NCI-H2081 (cell line): ENCODE measurements at places on chromosomes 4 and X.
A peak's percentile ranks its signal among the peaks of the same experiment; 100 is the strongest.

GRCh38 chr4:26044524-26044923 is 130.5 kb downstream of the SMIM20 start:
- DNase-seq, result no peak

DNA sequence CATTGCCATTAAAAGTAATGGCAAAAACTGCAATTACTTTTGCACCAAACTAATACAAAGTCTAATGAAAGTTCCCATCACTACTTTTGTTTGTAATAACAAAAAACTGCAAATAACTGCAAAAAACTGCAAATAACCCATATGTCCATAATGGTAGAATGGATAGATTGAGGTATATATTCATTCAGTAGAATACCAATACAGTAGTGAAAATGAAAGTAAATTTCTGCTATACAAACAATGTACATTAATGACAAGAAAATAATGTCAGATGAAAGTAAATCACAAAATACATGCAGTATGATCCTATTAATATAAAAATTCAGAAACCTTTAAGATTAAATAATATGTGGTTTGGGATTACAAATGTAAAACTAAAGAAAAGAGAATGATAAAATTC is 41.3 kb upstream of the CEP135 start:
- DNase-seq, result no peak

DNA sequence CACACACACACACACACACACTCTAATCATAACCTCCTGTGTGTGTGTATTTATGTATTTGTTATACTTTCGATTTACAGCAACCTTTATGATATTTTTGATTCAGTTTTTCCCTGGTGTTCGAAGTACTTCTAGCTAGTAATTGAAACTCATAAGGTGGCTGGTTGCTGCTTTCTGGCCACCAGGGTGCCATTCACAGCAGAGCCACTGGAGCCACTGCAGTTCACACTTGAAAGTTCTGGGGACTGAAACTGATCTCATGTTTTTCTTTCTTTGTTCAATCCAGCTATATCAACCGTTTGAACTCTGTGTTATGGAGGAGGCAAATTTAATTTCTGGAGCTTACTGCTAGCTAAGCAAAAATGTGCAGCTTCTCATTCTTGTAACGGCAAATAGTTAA is 419.4 kb downstream of the ADGRL3 start:
- peak; percentile 2 for DNase-seq

GRCh38 chrX:38225093-38225492 is 4.4 kb upstream of the SRPX start:
- no peak for DNase-seq

DNA sequence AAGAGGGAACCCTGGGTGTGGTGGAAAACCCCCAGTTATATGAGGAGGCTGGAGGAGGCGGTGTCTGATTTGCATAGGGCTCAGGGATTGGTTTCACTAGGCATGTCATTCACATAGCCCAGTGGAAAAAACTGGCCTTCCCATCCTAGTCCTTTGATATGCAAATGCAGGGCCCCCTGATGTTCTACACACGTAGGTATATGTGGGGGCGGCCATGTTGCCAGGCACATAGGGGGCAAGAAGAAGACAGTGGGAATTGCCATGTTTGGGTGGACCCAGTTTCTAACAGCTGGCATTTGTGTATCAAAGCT is 34.0 kb upstream of the ENPP6 start:
- no peak for DNase-seq

DNA sequence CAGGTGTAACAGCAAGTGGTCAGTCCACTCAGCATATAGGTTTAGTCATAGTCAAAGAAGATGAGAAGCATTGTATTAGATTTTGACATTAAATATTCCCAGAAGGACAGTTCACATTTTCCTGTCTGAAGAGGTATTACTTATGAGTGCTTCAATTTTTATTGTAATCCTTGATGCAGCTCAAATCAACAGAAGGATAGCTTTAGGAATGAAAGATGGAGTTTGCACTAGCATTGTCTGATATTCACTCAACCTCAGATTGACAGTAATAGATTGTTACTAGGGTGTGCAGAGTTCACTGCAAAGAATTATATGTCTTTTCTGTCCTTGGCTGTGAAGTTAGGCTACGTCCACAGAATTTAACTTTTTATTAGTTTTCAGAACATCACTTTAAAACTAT is 764.3 kb upstream of the AADAT start:
- DNase-seq, result no peak

GRCh38 chr4:128169245-128169644 is 108.1 kb downstream of the LARP1B start:
- no peak for DNase-seq

GRCh38 chr4:13441506-13441905 is 42.6 kb downstream of the RAB28 start:
- no peak for DNase-seq

DNA sequence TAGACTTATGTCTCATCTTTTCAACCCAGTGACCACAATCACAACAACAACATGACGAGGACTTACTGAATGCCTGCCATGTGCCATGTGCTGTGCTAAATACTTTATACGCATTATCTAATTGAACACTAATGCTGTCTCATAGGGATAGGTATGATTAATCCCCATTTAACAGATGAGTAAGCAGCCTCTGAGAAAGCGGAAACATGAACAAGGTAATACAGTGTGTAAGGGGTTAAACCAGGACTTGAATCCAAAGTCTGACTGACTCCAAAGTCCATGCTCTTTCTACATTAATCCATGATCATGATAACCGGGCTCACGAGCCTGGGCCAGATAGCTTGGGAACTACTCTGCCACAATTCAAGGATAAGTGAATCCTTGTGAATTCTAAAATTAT is 105.3 kb upstream of the MBNL3 start:
- no peak for DNase-seq

DNA sequence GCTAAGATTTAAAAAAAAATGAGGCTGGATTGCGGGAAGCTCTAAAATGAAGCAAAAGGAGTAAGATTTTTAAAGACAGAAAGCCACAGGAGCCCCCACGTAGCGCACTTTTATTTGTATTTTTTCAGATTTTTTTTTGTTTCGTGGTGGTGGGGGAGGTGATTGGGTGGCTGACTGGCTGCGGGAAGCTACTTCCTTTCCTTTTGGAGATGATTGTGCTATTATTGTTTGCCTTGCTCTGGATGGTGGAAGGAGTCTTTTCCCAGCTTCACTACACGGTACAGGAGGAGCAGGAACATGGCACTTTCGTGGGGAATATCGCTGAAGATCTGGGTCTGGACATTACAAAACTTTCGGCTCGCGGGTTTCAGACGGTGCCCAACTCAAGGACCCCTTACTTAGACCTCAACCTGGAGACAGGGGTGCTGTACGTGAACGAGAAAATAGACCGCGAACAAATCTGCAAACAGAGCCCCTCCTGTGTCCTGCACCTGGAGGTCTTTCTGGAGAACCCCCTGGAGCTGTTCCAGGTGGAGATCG is 908 bp downstream of the PCDH10 start:
- no peak for DNase-seq

GRCh38 chr4:109966891-109967481 is 54.3 kb downstream of the EGF start:
- DNase-seq, result no peak

- DNase-seq, result peak; percentile 71
Measured at GRCh38 chrX:129360175-129360574, 163.1 kb downstream of the SMARCA1 start.

DNA sequence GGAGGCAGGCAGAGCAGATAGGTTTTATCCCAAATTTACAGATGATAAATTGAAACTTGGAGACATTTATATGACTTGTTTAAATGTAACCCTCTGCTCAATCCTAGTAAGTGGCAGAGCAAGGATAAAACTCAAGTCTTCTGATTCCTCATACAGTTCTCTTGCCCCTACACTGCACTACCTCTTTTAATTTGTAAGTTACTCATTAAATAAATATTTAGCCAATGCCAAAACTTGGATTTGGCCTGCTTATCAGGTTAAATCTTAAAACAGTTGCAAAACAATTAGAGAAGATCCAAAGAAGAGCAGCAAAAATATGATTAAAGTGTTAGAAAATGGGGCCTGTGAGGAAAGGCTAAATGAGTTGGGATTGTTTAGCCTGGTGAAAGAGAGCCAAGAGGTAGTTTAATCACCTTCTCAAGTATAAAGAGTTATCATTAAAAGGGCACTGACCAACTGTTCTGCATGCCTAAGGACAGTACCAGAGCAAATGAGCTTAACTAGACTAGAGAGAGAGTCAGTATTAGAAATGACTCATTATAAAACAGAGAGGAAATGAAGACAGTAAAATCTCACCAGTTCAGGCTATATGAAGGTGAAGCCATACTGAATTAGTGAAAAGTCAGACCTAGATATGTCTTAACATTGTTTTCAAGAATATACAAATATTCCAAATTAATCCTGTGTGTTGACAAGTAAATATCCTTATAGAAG is 146.3 kb downstream of the GRIA3 start:
- DNase-seq, result no peak

DNA sequence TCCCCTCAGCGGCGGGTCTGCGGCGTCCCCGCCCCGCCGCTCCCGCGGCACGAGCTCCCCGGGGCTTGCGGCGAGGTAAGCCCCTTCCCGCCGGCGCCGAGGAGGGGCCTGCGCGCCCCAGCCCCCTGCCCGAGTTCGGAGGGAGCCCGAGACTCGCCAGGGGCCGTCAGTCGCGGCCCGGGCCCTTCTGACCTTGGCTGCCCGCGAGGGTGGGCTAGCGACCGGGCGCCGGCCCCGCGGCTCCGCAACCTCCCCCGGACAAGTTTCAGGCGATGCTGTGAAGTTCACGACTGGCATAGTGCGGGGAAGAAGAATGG is 554 bp downstream of the CDKL5 start:
- no peak for DNase-seq

DNA sequence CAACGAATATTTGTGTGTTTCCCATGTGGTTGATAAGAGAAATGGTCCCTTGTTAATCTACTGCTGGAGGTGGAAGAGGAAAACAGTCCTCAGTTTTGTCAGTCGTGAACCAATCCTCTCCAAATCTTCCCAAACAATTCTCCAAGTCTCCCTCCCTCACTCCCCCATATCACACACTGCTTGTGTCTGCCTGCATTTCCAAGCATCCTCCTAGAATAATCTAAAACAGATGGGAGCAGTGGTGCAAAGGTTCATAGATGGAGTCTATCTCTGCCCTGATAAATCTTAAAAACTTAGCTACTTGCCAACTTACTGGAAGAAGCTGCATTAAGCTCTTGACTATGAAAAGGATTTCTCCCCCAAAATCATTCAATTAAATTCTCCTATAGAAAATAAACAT is 43.7 kb upstream of the SH3KBP1 start:
- DNase-seq, result no peak

GRCh38 chr4:13615161-13615560 is 12.4 kb downstream of the BOD1L1 start:
- no peak for DNase-seq

DNA sequence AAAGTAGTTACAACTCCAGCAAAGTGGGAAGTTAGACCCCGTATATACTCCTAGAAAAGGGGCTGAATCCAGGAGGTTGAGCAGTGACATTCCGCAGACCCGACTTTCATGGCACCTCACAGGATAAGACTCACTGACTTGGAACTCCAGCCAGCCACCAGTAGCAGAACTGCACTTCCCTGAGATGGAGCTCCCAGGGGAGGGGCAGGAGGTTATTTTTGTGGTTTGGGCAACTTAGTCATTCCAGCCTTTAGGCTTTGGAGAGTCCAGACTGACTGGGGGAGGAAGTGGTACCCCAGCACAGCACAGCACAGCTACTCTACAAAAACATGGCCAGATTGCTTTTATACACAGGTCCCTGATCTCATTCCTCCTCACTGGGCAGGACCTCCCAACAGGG is 319.1 kb downstream of the PCDH19 start:
- DNase-seq, result no peak

- DNase-seq, result no peak
Measured at GRCh38 chr4:55386073-55386472, 9.7 kb upstream of the TMEM165 start.

DNA sequence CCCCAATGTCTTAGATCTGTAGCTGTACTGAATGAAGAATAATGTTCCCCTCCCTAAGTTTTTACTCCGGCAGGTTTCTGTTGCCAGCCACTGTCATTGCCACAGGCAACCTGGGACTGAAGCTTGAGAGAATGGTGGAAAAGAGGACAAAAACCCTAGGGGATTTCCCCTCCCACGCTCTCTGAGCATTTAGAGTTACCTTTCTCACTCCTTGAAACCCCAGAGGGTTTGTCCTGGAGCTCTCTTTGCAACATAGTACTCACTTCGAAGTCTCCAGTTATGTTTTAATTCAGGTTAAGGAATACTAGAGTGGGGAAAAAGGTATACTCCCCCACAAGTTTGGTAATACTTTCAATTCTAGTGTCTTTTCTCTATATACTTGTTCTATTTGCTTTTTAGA is 31.5 kb downstream of the F8 start:
- no peak for DNase-seq

- DNase-seq, result no peak
Measured at GRCh38 chrX:120446498-120446897, 22.6 kb downstream of the LAMP2 start.

DNA sequence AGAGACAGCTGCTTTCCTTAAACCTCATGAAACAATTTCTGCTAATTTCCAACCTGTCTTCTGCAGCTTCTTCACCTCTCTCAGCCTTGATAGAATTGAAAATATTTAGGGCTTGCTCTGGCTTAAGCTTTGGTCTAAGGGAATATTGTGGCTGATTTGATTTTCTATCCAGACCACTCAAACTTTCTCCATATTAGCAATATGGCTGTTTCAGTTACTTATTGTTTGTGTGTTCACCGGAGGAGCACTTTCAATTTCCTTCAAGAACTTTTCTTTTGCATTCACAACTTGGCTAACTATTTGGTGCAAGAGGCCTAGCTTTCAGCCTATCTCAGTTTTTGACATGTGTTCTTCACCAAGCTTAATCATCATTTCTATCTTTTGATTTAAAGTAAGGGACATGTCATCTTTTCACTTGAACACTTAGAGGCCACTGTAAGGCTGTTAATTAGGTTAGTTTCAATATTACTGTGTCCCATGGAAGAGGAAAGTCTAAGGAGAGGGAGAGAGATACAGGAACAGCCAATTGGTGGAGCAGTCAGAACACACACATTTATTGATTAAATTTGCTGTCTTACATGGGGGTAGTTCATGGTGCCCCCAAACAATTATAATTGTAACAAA is 213.2 kb downstream of the RASL11B start:
- no peak for DNase-seq

- no peak for DNase-seq
Measured at GRCh38 chr4:118773429-118773792, 62.5 kb downstream of the SEC24D start.

GRCh38 chr4:152778656-152779512 is 646 bp downstream of the TIGD4 start:
- DNase-seq, result peak; percentile 32

GRCh38 chrX:21939906-21940305 is 603 bp upstream of the SMS start:
- no peak for DNase-seq

- no peak for DNase-seq
Measured at GRCh38 chr4:86261636-86262035, 98.2 kb downstream of the MAPK10 start.

DNA sequence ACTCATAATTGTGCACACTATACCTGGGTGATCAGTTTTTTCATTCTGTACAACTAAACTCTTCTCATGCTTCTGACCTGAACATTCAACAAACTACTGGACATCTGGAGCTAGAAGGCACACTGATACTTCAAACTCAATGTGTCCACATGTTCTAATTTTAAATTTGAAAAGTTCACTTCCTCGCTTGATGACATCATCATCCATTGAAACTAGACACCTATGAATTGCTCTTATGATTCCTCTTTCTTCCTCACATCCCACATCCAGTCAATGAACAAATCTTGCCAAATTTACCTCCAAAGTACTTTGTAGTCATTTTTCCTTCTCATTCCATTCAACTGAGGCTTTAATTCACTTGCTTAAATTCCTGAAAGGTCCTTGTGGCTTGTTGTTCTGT is 549.4 kb downstream of the GALNTL6 start:
- DNase-seq, result no peak

GRCh38 chr4:186068581-186069348 is at the start of gene TLR3:
Gene TLR3, plus strand, starts transcription at chr4:186069156. Its CDS starts 7,464 bp downstream, at chr4:186076620.
- no peak for DNase-seq
